ENCODE measurements at places on chromosomes 11 and 22.
A peak's percentile ranks its signal among the peaks of the same experiment; 100 is the strongest.

DNA sequence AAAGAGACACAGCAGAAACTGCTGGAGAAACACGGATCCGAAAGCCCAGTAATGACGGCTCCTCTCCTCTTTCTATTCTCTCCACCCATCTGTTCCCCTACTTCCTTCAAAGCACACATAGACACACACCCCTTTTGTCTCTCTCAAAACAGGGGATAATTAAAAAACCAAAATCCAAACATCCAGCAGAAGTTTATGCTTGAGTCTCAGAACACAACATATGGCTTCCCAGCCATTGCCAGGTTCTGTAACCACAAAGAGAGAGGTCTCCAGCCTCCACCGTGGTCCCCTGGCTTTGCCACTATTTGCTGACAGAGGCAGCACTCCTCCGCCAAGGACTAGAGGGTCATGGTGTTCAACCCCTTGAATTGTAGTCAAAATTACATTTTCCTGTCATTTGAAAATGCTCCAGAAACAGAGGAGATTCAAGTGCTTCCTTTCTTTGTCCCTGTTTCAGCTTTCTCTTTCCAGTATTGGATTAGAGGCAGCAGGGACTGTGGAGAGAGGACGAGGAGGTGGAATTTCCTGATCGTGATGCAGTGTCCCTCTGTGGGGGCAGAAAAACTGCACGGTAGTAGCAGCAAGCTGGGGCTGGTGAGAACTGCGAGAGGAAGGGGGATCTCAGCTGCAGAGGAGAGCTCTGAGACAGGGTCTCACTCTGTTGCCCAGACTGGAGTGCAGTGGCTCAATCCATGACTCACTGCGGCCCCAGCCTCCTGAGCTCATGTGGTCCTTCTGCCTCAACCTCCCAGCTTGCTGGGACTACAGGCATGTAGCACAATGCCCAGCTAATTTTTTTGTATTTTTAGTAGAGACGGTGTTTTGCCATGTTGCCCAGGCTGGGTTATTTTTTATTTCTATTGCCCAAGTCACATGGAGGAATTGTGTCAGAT lies 60.3 kb downstream of the UBASH3B start:
- DNase-seq = no peak

DNA sequence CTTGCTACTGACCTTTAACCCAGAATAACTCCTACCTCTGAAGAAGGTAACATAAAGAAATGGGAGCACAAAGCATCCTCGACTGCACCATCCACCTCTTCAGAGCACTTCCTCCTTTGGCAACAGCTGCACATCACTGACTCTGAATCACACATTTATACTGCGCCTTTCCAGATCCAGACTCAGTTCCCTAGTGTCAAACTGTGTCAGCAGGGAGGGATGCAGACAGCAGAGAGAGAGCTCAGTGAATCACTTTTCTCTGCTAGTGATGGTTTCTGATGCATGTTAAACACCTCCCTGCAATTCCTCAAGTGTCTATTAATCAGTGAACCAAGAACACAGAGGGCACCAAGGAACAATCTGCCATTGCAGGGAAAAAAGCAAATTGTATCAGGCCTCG lies 118.9 kb downstream of the PLEKHA7 start:
- peak; percentile 32 for DNase-seq

DNA sequence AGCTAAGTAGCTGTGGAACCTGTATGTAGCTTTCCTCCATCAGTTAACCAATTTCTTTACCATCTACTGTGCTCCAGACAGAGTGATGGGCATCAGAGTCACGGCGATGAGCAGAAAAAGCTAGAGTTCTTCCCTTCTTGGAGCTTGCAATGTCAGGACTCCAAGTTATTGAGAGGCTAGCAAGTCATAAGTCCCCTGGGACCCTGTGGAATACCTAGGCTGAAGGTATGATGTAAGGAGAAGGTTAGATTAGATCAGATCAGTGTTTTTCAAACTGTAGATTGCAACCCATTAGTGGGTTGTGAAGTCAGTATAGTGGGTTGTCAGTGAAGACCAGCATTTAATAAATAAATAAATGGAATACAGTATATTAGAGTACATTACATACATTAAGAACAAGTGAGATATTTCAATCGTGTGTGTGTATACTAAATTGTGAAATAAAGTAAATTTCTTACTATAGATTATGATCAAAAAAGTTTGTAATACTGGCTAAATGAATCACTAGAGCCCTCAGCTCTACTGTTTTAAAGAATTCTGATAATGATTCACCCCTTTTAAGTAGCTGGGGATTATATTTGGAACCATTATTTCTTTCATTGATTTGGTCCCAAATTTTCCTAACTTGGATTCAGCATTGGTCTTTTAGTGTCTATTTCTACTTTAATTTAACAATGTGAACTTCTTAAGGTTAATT lies 52.3 kb downstream of the RASSF10 start:
- no peak for DNase-seq

- DNase-seq = peak; percentile 58
These were observed 15.6 kb upstream of the INCENP start for GRCh38 chr11:62108017-62108750.

DNA sequence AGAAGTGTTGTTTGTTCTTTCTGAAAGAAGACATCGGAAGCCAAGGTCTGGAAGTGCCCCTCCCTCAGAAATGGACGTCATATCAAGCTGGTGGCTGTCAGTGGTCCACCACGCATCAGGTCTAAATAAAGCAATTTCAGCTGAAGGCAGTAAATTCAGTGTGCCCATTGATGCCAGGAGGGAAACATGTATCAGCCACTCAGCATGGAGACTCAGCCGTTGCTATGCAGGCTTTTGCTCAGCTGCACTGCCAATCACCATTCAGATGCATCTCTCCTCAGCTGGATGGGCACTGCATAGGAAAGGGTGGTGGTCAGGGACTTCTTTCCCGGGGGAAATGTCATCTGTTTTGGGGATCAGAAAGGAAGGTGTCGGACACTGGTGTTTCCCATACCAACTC lies 878.2 kb downstream of the NTM start:
- DNase-seq = no peak

DNA sequence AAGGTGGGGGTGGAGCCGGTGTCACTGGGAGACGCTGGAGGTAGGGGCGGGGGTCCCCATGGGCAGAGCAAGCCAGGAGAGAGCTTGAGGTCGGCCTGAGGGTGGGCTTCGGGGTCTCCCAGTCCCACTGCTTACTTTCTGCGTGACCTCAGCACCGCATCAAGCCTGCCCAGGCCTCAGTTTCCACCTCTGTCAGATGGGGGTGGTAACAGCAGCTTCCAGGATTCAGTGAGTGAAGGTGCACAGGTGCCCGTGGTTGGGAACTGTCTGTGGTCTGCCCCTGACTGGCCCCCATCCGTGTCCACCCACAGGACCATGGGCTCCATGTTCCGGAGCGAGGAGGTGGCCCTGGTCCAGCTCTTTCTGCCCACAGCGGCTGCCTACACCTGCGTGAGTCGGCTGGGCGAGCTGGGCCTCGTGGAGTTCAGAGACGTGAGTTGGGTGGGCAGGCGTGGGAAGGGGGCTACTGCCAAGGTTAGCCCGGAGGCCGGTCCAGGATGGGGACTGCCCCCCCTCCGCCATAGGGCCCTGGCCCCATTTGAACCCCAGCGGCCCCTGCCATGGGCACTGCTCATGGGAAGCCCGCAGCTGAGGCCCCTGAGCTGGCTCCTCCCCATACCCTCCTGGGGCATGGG lies 2.2 kb downstream of the TCIRG1 start:
- no peak for DNase-seq

- DNase-seq = peak; percentile 68
These were observed 29.8 kb downstream of the LMO1 start for GRCh38 chr11:8233691-8234424.

All from bronchial epithelial cell (primary cell).